Activated T-helper 1 cell treated with anti-CD3 and anti-CD28 coated beads, Interleukin-12 subunit alpha, Interleukin-12 subunit beta, Interleukin-2, Interleukin-4 antibody, amounts not matched to agents 30 ng/mL and 10 ng/mL and 1 ng/mL, durations not matched to agents 14 hours and 24 hours and 36 hours (primary cell): ENCODE measurements at places on chromosomes 13 and 19. TPM values are rescaled to one million over a fixed set of nuclear protein-coding genes. Genes with fewer than 3 reads are reported as not detected.
A peak's percentile ranks its signal among the peaks of the same experiment; 100 is the strongest.

DNA sequence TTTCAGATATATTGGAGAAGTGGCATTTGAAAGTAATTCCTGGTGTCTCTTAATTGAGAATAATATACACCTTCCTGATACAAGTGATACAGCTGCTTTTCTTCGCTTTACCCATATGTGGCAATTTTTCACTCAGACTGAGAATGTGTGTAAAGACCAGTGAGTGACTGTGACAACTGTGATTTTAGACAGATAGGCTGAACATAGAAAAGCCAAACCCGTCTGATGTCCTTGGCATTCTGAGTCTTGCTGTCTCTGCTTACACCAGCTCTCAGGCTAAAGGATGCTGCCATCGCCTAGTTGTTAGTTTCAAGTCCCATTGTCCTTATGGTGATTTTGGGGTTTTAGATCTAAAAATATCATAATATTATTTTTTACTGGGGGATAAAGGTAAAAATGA lies 492.6 kb downstream of the RFC3 start:
- no peaks in the 10 kb centered on the region for H3K27me3 ChIP-seq
- no peak overlapping the region for H3K27ac ChIP-seq
- H3K4me3 ChIP-seq = no peak overlapping the region
- DNase-seq = no peak

DNA sequence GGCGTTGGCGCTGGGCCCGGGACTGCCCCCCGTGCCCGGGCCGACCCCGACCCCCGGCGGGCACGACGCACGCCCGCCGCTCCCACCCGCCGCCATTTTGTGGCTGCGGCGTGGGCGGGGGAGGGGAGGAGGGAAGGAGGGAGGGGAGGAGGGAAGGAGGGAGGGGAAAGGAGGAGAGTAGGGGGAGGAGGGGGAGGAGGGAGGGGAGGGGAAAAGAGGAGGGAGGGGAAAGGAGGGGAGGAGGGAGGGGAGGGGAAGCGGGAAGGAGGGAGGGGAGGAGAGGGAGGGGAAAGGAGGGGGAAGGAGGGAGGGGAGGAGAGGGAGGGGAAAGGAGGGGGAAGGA lies at the start of gene BTBD2:
Gene BTBD2, minus strand, starts transcription at position 107 of the 343 bp plus-strand sequence. Its CDS starts 11 bp downstream, at position 96.
- H3K27ac ChIP-seq = peak within 1 kb of the TSS; percentile 36
- H3K4me3 ChIP-seq = peak within 1 kb of the TSS; percentile 77
- peaks cover 9% of the 10 kb centered on the region for H3K4me1 ChIP-seq

Gene SLC17A7
- total RNA-seq = 0.16 TPM in 1 of 2 replicates, not detected in the other

DNA sequence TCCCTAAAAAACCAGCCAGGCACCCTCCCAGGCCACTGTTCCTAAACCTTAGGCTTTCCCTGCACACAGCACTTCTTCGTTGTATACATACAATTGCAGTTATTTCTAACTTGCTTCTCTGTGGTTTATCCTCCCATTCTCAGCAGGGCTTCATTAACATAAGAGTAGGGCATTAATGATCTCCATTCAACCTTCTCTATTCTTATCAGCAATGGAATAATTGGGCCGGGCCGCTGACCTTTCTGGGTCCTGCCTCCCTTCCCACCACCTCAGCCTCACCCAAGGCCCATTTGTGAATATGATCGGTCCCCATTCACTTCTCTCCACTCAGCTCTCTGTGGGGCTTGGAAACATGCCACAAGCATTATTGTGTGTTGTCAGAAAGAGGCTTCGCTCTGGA lies 184.2 kb downstream of the SUCLA2 start:
- H3K4me3 ChIP-seq = no peak overlapping the region
- H3K36me3 ChIP-seq = no peaks in the 10 kb centered on the region
- DNase-seq = no peak

DNA sequence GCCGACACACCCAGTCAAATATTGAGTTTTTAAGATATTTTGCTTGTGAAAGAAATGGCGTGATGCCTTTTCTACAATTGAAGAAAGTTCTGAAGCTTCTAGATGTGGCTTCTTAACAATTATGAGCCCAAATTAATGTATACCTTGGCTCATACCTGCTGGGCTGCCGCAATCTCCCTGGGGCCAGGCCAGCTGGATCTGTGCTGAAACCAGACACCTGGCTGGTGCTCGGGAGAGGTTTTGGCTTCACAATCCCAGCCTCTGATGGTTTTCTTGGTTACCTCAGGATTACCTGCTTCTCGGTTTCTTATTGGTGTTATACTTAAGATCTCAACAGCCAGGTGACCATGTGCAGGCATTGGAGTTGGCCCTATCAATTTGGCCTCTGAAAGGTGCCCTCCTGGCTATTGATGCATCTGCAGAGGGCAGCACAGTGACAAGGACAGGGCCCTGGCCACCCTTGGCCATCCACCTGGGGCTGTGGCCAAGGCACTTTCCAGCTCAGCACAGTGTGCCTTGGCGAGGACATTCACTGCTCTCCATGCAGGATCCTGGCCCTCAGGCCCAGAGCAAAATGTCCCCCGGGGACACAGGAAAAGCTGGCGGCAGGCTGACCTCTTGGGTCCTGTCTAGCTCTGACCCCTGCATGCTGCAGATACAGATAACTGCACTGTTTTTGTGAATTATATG lies 305.0 kb downstream of the ZNF536 start:
- H3K27ac ChIP-seq = no peak overlapping the region
- no peaks in the 10 kb centered on the region for H3K36me3 ChIP-seq
- no peaks in the 10 kb centered on the region for H3K4me1 ChIP-seq

DNA sequence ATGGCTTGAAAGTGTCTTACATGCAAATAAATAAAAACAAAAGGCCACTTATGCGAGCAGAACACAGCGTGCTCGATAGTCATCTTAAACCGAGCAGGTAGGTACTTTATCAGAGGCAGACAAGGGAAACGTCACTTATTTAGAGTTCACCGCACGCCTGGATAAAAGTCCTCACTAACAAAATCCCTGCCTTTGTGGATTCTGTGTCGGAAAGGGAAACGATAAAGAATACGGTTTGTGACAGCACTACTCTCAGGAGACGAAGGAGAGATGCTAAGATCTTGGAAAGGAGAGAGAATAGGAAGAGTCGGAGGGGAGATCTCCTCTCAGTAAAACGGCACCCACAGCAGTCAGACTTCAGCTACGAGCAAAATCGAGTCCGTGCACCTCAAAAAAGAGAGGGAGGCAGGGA lies 581 bp downstream of the RCBTB1 start:
- H3K4me1 ChIP-seq = peaks cover 20% of the 10 kb centered on the region
- H3K4me3 ChIP-seq = peak overlapping the region; percentile 90
- H3K27me3 ChIP-seq = no peaks in the 10 kb centered on the region
- no peak for DNase-seq
- H3K27ac ChIP-seq = peak overlapping the region; percentile 93
